Cortex of kidney (tissue), 1 donor: ENCODE measurements at places on chromosomes 11 and 22.

DNA sequence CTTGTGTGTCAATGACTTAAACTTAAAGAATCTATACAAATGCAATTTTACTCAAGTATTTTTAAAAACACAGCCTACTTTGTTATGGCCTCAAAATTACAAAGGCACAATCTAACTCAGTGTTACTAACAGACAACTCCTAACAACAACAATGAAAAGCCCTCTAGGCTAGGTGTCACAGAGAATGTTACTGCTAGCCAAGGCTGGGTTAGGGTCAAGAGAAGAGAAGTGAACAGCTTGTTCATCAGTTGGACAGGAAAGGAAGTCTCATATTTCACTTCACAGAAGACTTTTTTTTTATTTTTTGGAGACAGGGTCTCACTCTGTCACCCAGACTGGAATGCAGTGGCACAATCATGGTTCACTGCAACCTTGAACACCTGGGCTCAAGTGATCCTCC lies 26.0 kb downstream of the CLDN25 start:
- DNase-seq: no peak

DNA sequence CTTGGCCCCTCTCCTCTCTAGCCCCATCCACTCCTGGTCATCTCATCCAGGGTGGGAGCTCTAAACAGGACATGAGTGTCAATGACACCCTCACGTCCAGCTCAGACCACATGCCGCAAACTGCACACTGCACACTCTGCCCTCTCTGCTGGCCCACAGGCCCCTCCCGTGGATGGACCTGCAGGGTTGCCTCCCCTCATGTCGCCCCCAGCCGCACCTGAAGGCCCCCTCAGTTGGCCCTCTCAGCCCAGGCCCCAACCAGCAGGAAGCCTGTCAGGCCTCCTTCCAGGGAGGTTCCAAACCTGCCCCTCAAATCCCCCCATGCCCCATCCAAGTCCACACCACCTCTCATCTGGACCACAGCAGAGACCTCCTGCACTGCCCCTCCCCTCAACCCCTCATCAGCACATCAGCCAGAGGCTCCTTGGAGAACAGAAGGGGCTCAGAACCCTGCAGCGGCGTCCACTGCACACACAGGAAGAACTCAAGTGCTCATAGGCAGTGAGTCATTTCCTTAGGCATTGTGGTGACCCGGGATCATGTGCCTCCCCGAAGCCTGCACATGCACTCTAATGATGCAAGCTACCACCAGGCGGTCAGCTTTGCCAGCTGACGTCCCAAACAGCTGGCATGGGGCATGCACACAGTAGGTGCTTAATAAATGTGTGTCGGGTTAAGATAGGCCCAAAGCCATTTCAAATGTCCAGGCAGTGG lies 12.9 kb upstream of the CDKN1C start:
- DNase-seq: no peak

DNA sequence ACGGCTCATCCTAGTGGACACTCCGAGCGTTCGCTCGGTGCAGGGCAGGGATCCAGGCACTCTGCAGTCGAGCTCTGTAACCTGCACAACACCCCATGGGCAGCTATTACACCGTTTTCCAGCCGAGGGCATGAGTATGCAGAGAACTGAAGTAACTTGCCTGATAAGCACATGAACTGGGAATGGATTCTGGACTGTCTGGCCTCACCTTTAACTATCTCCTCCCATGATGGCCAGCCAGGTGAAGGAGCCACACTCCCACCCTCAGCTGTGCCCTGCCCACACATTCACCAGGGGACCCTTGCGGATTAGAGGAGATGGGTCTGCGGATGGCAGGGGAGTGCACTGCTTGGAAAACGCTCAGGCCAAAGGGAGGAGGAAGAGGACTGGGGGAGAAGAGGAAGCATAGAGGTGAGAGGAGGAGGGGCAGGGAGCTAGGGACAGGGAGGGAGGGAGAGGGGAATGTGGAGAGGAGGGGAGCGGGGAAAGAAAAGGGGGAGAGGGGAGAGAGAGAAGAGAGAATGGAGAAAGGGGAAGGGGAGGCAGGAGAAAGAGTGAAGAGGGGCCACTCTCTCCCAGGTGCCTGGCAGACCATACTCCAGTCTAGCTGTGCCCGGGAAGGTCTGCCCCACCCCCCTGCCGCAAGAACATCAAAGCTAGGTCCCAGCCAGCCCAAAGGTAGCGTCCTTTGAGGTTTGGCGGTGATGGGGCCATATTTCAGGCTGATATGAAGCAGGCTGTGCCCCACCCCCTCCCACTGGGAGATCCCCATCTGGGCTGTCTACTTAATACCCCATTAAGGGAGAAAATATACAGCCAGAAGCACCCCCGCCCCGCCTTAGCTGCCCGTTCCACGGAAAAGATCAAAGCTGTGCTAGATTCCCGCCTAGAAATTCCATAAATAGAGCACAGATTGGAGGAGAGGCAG lies 33.2 kb upstream of the TCF20 start:
- no peak for DNase-seq

DNA sequence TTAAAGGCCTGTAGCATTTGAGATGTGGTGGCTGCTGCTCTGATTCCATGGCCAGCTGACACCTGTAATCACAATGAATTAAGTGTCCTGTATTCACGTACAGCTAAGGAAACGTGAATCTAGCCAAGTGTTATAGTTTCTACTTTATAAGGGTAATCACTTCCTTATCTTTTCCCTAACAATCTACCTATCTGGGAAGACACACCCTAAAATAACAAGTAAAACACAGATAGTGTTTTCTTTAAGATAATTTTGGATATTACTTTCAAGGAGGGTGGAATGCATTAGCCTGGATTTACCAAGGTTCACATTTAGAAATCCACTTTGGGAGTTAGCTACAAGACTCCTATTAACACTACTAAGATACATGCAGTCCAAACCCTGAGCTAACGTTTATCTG lies 11.5 kb downstream of the CDON start:
- no peak for DNase-seq

- DNase-seq: no peak
Observed at GRCh38 chr11:34623463-34623862, 2.6 kb downstream of the EHF start.

- DNase-seq: no peak
Observed at GRCh38 chr11:128497061-128497775, 90.1 kb downstream of the ETS1 start.

- DNase-seq: no peak
Observed at GRCh38 chr11:11461473-11461872, 108.4 kb upstream of the CSNK2A3 start.

DNA sequence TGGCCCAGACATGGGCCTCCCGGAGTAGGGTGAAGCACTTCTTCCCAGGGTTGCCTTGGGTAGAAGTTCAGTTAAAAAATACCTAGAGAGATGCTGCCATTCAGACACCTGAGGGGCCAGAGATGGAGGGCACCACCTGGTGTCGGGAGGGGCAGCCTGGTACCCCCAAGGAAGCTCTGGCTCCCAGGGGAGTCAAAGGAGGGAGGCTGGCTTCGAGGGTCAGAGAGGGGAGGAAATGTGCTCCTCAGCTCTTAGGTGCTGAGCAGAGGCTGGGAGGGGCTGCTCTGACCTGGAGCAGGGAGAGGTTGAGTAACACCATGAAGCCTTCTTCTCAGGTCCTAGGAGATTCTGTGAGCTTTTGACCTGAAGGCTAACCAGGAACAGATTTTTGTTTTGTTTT lies 1.1 kb downstream of the USP35 start:
- DNase-seq: no peak

- no peak for DNase-seq
Observed at GRCh38 chr22:17903564-17904295, 120.6 kb downstream of the MICAL3 start.

DNA sequence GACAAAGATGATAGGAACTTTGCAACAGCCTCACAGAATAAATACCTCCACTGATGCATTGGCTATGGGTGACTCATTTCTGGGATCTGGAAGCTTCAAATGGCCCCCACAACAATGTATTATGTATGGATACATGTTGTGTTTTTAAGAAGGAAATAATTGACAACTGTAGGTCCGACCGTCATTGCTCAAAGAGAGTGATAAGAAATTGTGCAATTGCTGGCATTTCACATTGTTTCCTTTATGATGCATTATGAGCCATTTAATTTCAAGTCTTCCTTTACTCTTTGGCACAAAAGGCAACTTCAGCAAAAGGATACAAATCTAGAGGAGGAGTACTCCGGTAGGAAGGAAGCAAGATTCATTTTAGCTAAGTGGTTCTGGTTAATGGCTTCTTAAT lies 2.0 kb downstream of the ANO3 start:
- no peak for DNase-seq

DNA sequence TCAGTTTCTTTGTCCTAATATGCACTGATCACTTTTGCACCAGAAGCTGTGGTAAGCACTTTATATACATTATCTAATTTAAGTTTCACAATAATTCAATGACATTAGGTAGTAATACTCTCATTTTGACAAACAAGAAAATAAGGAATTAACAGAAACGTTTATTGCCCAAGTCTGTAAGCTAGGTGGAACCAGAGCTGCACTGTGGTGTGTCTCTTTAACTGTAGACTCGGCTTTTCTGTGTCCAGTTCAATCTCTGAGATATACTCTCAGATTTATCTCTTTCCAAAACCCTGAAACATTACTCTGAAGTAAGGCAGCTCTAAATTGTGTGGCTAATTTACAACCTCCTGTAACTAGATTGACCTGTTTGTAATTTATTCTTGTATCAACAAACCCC lies 101.1 kb downstream of the MUC15 start:
- DNase-seq: no peak

DNA sequence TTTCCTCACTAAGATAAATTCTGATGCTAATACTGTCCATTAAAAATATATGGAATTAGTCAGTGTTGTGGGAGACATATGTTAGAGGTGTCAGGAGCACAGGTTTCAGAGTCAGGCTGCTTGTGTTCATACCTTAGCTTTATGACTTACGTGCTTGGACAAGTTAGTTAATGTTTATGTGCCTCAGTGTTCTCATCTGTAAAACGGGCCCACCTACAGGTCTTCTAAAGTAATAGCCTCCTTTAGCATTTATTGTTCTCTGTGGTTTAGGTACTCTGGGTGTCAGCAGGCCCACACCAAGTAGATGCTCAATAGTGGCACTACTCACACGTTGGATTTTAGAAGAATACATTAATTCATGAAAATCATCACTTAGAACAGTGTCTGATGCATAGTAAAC lies 308.7 kb upstream of the ZC3H12C start:
- no peak for DNase-seq

DNA sequence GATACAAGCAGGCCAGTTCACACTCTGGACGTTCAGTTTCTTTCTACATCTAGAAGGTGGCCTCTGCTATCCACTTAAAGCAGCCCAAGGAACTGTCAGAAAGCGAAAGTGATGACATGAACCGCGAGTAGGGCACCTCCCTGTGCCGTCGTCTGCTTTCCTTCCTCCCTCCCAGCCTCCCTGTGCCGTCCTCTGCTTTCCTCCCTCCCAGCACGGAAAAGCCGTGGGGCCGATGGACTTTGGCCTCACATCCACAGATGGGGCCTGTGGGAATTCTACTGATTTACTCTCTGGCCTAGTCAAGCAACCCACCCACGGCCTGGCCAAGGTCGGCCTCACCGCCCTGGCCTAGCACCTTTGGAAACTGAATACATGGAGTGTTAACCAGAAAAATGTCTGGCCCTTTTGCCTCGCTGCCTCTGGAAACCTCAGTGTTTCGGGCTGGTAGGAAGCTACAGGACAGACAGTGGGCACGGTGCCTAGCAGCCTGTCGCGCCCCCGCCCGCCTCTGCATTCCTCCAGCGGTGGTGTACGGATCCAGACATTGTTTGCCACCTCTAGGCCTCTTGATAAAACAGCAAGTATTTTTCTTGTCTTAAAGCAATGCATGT lies 14.2 kb downstream of the PEX26 start:
- no peak for DNase-seq

GRCh38 chr11:58650496-58650895 lies 28.0 kb downstream of the CNTF start:
- no peak for DNase-seq

DNA sequence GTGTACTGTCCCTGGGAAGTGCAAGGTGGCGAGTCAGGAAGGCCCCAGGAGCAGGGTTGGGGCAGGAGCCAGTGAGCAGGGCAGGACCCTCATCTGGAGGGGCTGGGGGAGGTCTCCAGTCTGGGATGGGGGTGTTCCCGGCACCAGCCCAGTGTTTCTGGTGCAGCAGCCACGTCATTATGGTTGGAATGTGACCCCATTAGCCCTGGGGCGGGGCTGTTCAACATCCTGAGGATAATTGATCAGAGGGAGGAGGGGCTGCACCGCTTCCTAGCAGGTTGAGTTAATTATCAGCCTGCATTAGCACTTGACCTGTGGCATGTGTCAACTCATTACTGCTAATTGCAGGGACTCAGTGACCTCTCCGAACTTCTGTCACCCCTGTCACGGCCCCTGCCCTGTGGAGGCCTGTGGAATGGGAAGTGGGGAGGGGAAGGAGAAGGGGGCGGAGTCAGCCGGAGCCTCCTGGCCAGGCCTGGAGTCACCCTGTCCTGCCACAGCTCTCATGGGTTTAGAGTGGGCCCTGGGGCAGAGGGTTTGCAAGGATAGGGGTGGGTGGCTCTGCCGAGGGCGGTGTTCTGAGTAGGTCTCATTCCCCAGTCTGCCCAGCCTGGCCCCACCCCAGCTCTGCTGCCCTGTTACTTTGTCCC lies 52.8 kb upstream of the CCDC188 start:
- DNase-seq: no peak

DNA sequence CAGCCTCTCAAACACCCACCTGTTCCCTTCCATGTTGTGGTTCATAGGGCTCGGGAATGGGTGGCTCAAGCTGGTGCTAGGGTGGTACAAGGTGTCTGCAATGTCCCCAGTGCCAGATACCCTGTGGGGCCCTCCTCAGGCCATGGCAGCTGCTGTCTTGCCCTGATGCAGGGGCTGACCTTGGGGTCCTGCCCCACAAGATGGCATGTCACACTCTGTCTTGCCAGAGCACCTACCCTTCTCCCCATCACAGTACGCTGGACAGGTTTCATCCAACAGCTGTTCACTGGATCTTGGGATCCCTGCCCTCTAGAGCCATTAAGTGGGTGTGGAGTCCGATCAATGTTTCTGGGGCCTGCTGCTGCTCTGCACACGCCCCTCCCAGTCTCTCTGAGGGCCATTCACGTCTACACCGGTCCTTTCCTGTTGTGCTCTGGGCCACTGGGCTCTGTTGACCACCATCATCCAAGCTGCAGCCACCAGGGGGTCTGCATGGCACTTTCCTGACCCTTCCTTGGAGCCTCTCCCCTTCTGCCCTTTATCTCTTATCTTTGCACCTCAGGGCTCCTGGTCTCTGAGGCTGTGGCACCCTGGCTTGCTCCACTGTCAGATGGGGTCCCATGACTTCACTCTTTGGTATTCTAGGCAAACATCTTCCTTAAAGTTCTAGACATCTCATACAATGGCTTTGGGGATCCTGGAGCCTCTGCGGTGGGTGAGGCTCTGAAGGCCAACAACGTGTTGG lies 7.1 kb downstream of the LRRC74B start:
- no peak for DNase-seq

GRCh38 chr11:77287136-77287535 lies 14.3 kb downstream of the GDPD4 start:
- no peak for DNase-seq

- DNase-seq: no peak
Observed at GRCh38 chr22:21850660-21851059, 16.8 kb downstream of the MAPK1 start.

DNA sequence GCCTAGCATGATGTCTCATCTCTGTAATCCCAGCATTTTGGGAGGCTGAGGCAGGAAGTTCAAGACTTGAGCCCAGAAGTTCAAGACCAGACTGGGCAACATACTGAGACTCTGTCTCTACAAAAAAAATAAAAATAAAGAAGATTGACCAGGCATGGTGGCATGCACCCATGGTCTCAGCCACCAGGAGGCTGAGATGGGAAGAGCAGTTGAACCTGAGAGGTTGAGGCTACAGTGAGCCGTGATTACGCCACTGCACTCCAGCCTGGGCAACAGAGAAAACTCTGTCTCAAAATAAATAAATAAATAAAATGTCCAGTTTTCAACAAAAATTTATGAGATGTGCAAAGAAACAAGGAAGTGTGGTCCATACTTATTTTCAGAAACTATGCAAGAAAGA lies 28.3 kb downstream of the EFCAB6 start:
- no peak for DNase-seq
